Natural killer cell (primary cell): ENCODE measurements at places on chromosomes 12 and 14. TPM values are rescaled to one million over a fixed set of nuclear protein-coding genes. Genes with fewer than 3 reads are reported as not detected.

HSP90B1 gene
- total RNA-seq, result 390 TPM

DNA sequence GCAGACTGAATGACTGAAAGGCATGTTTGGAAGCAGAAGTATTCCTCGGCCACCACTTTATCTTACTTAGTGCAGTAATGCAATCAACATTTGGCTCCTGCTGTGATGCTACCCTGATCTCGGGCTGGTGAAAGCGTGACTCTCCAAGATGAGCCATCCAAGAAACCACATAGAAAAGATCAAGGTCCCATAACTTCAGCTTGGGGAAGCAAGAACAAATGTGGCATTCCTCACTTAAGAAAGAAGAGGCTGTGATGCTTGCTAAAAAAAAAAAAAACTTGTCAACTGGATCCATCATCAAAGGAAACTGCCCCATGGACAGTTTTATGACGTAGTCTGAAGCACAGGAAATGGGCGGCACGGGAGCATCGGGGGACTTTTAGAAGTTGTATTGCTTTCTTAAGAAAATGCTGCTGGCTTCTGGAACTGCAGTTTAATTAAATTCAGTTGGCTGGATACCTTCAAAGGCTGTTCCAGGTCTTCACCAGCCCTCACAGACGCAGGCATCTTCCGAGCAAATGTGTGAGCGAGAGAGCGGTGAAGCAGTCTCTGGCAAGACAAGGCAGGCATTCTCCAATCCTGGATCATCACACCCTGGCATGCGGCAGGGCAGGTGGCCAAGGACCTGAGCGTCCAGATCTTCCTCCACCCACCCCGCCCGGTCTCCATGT is 38.2 kb upstream of the MAP1LC3B2 start:
- no peak for DNase-seq

DNA sequence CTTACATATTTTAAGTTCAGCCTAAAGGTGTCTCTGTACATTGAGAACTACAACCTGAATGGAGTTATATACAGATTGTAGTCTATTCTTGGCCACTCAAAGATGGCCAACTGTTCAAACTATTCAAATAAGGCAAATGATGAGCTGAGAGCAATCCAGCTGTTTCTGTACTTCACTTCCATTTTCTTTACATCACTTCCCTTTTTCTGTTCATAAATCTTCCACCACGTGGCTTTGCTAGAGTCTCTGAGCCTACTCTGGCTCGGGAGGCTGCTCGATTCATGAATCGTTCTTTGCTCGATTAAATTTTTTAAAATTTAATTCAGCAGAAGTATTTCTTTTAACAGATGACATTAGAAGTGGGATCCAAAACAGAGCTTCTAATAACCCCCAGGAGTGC is 879.7 kb downstream of the GALC start:
- no peak for DNase-seq

FOXN4 gene
- total RNA-seq, result not detected

ACVRL1 gene
- total RNA-seq, result 0.57 TPM

GRCh38 chr14:52494444-52494843 is 57.9 kb downstream of the TXNDC16 start:
- DNase-seq, result no peak

DNA sequence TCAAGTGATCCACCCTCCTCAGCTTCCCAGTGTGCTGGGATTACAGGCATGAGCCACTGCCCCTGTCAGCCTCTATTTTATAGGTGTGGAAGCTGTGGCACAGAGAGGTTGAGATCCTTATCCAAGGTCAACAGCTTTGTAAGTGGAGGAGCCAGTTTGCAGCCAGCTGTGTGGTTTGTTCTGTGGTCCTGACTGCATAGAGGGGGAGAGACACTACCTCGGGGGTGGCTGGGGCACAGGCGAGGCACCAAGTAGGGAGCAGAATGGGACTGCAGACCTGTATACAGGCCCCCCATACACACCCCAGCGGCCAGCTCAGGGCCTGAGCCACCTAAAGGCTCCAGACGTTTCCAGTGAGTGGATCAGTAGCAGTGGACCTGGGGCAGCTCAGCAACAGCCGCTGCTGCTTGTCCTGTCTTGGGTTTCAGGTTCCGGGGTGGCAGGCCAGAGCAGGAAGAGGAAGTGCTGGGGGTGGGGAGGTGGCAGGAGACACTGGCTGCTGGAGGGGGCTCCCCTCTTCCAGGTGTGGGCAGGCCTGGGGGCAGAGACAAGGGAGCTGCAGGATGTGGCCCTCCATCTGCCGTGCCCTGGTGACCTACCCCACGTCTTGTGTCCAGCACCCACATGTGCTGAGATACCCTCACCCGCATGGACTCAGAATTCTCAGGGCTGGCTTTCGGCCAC is 11.0 kb downstream of the ORAI1 start:
- DNase-seq, result peak; percentile 73

SOAT2 gene
- total RNA-seq, result not detected

DNA sequence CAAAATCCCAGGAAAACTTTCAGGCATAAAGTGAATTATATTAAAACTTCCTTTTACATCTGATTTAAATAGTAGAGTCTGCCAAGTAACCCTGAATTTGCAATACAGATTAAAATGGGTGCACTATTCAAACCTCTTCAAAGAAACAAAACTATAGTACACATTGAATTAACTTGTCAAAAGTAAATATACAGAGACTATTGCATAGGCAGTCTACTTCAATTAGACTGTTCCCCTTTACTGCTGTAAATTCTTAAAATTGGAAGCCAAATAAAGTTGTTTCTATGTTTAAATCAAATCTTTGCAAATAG is 7.1 kb downstream of the KRAS start:
- no peak for DNase-seq

TSHR gene
- total RNA-seq, result not detected

HVCN1 gene
- total RNA-seq, result 12.5 TPM

GRCh38 chr14:23601845-23602180 is 23.2 kb upstream of the JPH4 start:
- no peak for DNase-seq

- peak; percentile 15 for DNase-seq
Observed at GRCh38 chr14:56659964-56660551, 80.5 kb downstream of the TMEM260 start.

DNA sequence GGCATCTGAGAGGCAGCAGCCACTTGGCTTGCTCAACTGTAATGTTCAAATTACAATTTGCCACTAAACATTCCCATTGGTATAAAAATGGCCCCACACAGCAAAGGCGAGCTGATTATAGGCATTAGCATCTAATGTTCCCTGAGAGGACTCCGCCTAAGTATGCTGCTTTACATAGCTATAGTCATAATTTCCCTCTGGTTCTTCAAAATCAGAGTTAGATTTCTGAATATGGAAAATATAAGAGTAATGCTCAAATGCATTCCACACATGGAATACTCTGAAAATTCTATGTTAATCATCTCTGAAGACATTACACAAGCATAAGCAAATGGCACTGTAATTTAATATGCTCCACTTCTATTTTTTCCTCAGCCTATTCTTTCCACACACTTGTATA is 83.7 kb upstream of the BTG1 start:
- DNase-seq, result no peak

GRCh38 chr12:77231501-77231918 is 166.1 kb upstream of the E2F7 start:
- no peak for DNase-seq

ACOT2 gene
- total RNA-seq, result 17.4 TPM

GRCh38 chr14:91396959-91397815 is 20.4 kb downstream of the CCDC88C start:
- peak; percentile 76 for DNase-seq
